ENCODE measurements at places on chromosomes 13 and 19.

DNA sequence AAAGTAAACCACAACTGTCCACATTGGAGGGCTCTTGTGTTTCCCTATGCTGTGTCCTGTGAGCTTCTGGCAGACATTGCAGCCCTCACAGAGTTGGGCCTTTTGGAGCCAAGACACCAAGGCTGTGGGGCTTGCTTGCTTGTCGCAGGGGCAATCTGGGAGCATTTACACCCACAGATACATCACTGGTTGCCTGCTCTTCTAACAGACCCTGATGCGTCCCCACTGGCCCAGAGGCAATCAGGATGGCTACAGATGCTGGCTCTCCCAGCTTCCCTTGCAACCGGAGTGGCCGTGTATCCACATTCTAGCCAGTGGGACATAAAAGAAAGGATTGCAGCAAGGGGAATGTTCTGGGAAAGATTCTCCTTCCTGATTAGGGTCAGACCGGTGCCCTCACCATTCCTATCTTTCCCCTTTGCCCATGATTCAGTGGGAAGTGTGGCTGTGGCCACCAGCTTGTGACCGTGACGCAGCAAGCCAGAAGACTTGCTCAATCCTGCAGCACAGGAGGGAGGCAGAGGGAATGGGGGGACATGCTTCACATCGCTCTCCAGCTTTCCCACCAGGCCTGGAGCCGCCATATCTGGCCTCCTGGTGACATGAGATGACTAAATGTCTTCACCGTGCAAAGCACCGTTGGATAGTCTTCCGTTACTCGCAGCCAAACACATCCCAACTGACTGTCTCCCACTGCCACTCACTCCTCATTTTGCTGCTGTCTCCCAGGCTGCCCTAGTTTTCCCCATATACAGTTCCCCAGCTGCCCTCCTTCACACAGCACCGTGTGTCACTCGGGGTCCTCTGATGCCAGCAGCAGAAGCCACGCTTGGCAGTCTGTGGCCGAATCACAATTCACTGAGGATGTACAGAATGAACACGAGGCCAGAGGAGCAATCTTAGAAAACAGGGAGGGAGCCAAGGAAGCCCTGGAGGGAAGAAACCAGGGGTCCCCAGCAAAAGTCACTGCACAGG is 151.0 kb downstream of the DPF1 start:
- DNase-seq = no peak

GRCh38 chr13:110340812-110341444 is 33.8 kb downstream of the COL4A2 start:
- DNase-seq = no peak

DNA sequence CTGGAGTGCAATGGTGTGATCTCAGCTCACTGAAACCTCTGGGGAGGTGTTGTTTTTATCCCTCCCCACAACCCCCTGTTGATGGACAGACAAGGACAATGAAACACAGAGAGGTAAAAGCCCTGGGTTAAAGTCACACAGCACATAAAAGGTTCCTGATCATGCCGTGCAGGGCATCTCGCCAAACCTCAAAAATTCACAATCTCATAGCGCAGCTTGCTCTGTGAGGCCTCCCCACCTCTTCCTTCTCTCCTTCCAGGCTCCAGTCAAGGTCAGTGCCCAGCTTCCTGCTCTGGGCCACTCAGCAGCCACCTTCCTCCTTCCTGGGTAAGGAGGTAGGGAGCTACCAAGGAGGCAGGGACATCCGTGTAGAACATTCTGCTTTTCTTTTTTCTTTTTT is 2.3 kb downstream of the FUT2 start:
- no peak for DNase-seq

GRCh38 chr19:14632286-14632685 is 42.4 kb downstream of the ADGRE3 start:
- DNase-seq = no peak

GRCh38 chr13:94968040-94968756 is 255.9 kb upstream of the SOX21 start:
- DNase-seq = no peak

DNA sequence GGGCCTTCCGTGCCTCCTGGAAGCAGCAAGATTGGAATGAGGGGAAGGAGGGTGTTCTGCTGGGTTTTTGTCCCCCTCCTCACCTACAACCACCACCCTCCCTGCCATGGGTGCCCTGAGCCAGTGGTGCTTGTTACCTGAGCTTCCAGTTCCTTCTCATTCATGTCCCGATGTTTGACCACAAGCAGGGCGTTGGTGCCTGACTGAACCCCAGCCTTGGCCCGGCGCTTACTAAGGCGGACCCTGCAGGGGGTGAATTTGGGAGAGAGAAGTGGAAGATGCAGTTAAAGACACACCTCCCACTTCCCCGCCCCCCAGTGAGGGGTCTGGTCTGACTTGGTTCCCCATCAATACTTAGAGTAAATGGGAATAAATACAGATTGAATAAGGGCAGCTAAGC is 4.3 kb downstream of the PAF1 start:
- DNase-seq = no peak

DNA sequence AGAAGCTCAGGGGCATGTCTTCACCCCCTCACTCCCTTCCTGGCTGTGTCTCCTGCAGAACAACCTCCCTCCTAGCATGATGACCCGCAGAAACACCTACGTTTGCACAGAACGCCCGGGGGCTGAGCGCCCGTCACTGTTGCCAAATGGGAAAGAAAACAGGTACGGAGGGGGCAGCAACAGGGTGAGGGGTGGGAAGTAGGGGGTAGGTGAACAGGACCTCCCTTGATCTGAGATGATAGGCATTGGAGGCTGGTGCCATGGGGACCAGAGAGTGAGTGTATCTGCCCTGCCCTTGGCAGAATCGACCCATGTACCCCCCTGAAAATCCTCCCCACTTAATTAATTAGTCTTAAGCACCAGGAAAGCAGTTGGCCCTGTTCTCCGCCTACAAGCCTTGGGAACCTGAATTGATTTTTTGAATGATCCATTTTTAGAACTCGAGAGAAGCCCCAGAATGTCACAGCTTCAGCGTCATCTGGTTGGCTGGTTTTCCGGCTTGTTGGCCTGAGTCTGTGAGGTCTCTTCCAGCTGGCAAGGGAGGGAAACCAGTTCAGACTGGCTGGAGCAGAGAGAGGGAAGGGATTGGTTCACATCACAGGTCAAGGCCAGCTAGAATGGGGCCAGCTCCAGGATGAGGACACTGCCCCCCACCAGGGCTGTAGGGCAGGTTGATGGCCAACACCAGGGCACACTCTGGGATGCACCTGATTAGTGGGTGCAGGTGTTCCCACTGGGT is 28.2 kb downstream of the CKM start:
- DNase-seq = no peak

Data from fibroblast of the conjunctiva (primary cell).